Muscle of back (tissue), 13 donors: ENCODE measurements at places on chromosomes 12 and 14. TPM values are rescaled to one million over a fixed set of nuclear protein-coding genes. Genes with fewer than 3 reads are reported as not detected.

DNA sequence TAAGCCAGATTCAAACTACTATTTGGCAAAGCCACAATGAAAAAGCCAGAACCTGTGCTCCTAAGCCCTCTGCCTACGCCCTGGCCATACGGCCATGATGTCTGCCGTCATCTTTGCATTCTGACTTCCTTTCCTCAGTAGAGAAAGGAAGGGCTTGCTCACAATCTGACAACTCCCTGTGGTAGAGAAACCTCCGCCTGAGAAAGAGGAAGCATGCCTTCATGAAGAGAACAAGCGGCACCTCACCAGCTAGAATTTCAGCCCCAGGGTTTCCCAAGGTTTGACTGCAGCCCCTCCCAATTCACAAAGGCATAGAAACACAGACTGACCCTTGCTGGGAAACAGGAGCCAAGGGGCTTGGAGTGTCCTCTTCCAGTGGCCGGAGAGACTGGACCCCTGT is 25.7 kb downstream of the TEP1 start:
- no peak for DNase-seq

GRCh38 chr12:94873734-94874517 is 129.6 kb downstream of the NDUFA12 start:
- no peak for DNase-seq

GRCh38 chr12:83841620-83842019 is 1071.0 kb downstream of the SLC6A15 start:
- no peak for DNase-seq

GRCh38 chr12:56040963-56041551 is 661 bp upstream of the RPS26 start:
- DNase-seq: no peak

- DNase-seq: peak; percentile 83
Measured at GRCh38 chr12:113334786-113335539, at the start of gene SLC8B1. Gene SLC8B1, minus strand, starts transcription at chr12:113335109. Its CDS starts 2,231 bp downstream, at chr12:113332878.

DNA sequence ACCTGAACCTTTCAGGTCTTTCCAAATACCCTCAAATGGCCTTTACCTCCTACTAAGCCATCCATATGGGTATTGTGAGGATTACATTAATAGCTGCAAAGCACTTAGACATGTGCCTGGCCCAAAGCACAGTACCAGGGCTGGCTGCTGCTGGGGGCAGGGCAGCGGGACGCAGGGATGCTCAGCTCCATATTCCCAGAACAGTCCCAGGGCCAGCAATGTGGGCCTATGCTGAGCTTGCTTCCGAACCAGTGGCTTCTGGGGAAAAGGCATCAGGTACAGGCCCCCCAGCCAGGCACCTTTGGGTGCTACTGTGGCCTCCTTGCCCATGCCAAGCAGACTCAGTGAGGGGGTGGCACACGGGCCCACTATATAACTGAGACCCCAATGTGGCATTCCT is 10.4 kb downstream of the ACTN1 start:
- no peak for DNase-seq

GRCh38 chr14:89040080-89040459 is 215.6 kb downstream of the TTC8 start:
- DNase-seq: no peak

GRCh38 chr14:76546426-76547221 is 170.7 kb downstream of the ESRRB start:
- DNase-seq: peak; percentile 23

DNA sequence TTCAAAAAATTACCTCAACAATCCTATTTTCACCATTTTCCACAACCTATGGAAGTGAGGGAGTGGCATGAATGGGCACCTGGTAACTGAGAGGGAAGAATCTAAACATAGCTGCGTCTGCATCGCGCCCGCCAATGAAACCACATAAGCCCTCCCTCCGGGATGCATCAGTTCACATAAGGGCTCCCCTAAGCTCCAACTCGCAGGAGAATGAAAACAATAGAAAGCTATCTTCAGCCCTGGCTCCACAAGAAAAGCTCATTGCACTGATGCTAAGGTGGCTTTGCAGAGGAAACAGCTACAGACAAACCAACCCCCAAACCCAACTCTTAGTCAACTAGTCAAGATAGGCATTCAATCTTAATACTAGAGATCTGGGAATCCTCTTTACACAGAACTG is 173.3 kb downstream of the FOXN3 start:
- no peak for DNase-seq

DNA sequence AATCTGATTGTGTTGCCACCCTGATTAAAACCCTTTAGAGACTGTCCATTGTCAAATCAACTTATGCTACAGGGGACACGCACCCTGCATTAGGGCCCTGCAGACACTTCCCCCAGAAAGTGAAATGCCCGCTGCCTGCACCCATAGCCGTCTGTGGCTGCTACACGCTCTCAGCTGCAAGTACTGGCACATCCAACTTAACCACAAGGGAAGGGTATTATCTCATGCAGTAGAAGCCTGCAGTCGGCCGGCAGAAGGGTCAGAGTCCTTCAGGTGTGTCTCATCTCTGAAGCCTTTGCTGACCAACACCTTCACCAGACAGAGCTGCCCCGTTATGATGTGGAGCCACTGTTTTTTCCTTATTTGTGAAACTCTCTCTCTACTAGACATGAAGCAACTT is 20.8 kb downstream of the CFAP251 start:
- no peak for DNase-seq

DNA sequence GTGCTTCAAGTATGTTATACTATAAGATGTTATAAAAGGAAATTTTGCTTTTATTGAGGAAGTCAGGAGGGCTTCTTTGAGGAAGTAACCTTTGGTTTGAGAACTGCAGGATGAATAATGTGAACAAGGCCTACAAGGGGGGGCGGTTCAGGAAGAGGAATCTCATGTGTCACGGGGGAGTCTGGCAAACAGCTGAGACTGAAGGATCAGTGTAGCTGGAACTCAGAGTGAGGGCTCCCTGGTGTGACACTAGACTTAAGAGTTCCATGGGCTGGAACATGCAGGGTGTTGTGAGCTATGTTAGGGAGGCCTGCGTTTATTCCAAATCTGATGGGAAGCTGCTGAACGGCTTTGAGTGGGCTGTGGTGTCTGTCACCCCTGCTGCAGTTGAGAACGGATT is 62.3 kb downstream of the UNC79 start:
- no peak for DNase-seq

- no peak for DNase-seq
Measured at GRCh38 chr12:111953455-111953854, 59.5 kb downstream of the TMEM116 start.

GRCh38 chr12:72832024-72832423 is 559.9 kb downstream of the TRHDE start:
- peak; percentile 8 for DNase-seq

GRCh38 chr14:56487090-56487667 is 92.4 kb upstream of the TMEM260 start:
- DNase-seq: peak; percentile 37

DNA sequence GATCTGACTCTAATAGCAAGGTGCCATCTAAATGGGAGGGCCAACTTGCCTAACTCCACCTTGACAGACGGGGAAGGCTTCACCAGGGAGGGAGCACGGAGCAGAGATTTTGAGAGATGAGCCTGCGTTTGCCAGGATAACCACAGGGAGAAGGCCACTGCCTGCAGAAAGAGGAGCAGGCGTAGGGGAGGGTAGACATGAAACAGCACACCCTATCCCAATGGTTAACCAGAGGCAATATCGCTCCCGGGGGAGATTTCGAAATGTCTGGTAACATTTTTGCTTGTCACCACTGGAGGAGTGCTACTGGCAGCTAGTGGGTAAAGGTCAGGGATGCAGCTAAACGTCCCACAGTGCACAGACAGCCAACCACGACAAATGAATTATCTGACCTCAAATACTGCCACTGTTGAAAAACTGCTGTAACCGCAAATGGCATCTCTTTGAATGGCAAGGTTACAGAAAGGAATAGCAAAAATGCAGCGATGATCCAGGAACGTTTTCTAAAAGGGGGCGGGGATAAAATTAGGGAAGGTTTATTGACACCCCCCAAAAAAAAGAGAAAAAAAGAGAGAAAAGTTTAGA is 126.0 kb upstream of the ATF7IP start:
- DNase-seq: peak; percentile 52

GRCh38 chr12:44960856-44961255 is 84.7 kb upstream of the NELL2 start:
- DNase-seq: no peak

- no peak for DNase-seq
Measured at GRCh38 chr12:77746096-77746495, 84.6 kb upstream of the NAV3 start.

The HAL gene
- 3.4 TPM for polyA plus RNA-seq

The FAM181A gene
- polyA plus RNA-seq: not detected

The SMOC1 gene
- 9.3 TPM for polyA plus RNA-seq

The ORAI1 gene
- 33.1 TPM for polyA plus RNA-seq

The GPRC5D gene
- not detected for polyA plus RNA-seq

The FBLN5 gene
- polyA plus RNA-seq: 109 TPM

The BCL11B gene
- 6.9 TPM for polyA plus RNA-seq

The RPS26 gene
- 654 TPM for polyA plus RNA-seq

The TMCC3 gene
- polyA plus RNA-seq: 21.3 TPM

The LRRC43 gene
- polyA plus RNA-seq: 0.38 TPM

The MBIP gene
- polyA plus RNA-seq: 26.0 TPM

The CPM gene
- 4.6 TPM for polyA plus RNA-seq
